Stromal cell of bone marrow (primary cell): ENCODE measurements at places on chromosomes 11 and 22.
A peak's percentile ranks its signal among the peaks of the same experiment; 100 is the strongest.

GRCh38 chr11:71418643-71419042 lies 29.6 kb downstream of the DHCR7 start:
- DNase-seq = no peak

- peak; percentile 83 for DNase-seq
Observed at GRCh38 chr22:41403532-41404318, 22.0 kb downstream of the TEF start.

- DNase-seq = no peak
Observed at GRCh38 chr11:1739576-1739975, 10.8 kb downstream of the IFITM10 start.

- DNase-seq = no peak
Observed at GRCh38 chr11:65791719-65792213, 4.9 kb downstream of the OVOL1 start.

GRCh38 chr11:20013346-20014066 lies 146.8 kb downstream of the DBX1 start:
- DNase-seq = no peak

- DNase-seq = no peak
Observed at GRCh38 chr11:94762208-94762607, 5.9 kb upstream of the AMOTL1 start.

- no peak for DNase-seq
Observed at GRCh38 chr22:37639070-37639760, at the start of gene SH3BP1. Gene SH3BP1, plus strand, starts transcription at chr22:37639669. Its CDS starts 119 bp downstream, at chr22:37639788.

- DNase-seq = no peak
Observed at GRCh38 chr22:49128874-49129273, 698.8 kb downstream of the BRD1 start.

DNA sequence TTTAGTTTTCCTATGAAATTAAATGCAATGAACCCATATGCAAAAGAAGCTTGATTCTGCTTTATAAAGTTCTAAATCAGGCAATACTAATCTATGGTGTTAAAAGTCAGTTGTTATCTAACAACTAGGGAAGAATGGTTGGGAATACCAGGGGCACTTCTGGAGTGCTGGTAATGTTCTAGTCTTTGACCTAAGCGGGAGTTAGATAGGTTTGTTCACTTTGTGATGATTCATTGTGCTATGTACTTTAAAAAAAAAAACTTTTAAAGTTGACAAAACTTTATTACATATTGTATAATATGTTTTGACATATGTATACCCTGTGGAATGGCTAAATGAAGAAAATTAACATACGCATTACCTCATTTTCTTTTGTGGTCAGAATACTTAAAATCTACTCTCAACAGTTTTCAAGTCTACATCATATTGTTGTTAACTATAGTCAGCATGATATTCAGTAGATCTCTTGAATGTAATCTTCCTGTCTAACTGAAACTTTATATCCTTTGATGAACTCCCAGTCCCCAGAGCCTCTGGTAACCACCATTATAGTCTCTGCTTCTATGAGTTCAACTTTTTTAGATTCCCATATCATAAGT lies 39.2 kb downstream of the BIRC2 start:
- DNase-seq = no peak

DNA sequence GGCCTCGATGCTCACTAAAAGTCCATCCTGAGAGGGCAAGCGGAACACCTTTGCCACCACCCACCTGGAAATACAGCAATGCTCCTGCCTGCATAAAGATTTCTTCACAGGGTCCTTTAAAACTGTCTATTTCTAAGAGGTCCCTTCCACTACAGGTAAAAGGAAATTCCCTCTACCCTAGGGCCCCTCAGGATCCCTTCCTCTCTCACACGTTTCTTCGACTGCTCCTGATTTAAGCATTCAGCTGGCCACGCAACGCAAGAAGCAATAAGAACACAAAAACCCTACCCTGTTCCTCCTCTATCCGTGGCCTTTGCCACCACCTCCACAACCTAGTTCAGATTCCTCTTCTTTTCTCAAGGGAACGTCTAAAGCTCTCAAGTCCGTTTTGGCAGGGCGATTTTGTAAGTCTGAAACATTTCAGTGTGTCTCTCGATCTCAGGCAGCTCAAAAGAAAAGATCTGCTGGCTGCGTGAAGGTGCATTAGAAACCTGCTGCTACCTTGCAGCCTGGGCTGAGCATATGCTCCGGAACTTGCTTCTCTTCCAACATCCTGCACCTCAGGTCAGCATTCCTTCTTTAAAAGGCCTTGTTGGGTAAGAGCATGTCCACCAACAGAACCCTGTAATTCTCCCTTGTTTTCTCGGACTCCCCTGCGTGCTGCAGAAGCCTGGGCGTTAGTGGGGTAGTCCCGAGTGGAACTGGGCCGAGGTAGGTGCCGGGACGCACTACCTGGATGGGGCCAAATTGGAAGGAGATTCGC lies 1.6 kb downstream of the LGR4 start:
- no peak for DNase-seq

DNA sequence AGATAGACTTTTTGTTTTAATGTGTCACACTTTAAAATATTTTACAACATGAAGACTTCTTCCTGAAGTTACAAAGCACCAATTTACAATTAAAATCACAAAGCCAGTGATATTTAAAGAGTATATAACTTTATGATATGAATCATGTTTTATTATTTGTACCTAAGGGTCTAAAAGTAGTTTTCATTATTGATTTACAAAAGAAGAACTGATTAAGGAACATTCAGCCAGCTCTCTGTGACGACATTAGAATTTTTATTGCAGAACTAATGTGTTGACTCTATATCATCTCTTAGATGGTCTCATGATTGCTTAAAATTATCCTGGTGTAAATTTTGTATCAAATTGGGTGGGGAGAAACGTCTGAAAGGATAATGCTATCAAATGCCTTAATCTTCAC lies 82.8 kb upstream of the ALKBH3 start:
- no peak for DNase-seq

DNA sequence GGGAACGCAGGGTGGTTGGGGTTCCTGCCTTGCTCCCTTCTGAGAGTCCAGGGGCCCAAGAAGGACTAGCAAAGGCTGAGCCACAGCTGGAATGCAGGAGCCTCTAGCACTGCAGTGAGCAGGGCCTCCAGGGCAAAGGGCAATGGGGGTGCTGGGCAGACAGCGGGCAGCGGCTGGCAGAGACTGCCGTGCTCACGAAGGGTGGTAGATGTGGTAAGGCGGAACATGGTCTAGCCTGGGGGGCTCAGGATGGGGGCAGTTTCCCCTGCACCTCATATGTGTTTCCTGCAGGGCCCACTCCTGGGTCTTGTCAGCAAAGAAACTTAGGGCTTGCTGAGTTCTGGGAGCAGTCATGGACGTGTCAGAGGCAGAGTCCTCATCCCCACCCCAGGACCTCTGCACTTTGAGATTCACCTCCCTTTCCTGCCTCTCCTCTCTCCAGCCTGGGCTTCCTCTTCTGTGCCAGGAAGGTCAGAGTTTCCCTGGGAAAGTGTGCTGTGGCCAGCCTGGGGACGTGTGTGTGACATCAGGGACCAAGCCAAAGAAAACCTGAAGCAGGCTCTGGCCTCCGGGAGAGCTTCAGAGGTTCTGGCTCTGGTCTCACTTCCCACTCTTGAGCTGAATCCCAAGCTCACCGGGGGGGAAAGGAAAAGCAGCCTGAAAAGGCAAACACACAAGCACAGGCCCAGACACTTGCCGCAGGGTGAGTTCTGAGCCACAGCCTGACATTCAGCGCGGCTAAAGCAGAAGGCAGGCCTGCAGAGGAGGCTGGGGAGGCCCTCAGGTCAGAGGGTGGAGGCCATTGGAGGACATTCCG lies 4.4 kb downstream of the MOGAT2 start:
- no peak for DNase-seq
